Suppressor macrophage treated with lipopolysaccharide for 1 hour (primary cell): ENCODE measurements at places on chromosomes 13 and 19.
A peak's percentile ranks its signal among the peaks of the same experiment; 100 is the strongest.

- DNase-seq = no peak
Observed at GRCh38 chr13:101552286-101552685, 99.8 kb downstream of the ITGBL1 start.

DNA sequence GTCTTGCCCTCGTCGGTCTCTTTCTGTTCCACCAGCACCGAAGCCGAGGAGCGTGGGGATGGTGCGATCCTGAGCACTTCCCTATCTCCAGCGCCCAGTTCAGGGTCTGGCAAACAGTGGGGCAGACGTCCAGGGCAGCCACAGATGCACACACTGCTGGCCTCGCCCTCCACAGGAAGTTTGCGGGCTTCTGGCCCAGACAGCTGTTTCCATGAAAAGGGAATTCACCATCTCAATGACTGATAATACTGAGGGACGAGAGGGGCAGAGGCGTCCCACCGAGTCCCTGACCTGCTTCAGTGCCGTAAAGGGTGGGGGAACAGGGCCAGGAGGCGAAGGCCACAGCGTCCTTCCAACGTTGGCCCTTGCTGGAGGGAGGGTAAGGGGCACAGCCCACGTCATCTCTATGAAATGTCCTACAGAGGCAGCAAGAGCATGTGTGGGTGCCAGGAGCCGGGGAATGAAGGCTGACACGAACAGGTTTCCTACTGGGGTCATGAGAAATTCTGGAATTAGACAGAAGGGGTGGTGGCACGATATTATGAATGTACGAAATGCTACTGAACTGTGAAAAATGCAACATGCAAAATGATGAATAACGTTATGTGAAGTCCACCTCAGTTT is 19.5 kb downstream of the SHC2 start:
- no peak for DNase-seq

DNA sequence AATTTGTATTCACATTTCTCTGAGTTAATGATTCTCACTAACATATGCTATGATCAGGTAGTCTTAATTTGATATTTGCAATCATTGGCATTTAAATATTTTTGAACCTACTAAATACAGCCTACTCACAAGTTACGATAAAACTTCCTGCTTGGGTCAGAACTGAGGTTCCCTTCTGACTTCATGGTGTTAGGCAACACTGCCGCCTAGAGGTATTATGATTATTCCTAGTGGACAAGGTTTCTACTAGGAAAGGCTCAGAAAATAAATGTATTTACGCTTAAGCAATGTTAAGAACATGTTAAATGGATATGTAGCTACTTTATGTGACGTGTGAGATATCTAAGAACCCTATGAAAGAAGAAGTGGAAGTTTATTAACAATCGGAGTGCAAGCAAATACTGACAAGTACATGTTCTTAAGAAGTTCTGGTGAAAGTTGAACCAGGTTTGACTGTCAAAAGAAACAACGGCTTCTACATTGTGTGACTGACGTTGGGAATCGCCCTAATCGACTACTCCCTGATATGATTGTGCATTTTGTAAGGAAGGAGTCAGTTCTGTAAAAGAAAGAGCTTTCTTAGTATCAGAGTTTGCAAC is 1395.8 kb downstream of the SLITRK5 start:
- peak; percentile 65 for DNase-seq

- DNase-seq = no peak
Observed at GRCh38 chr19:10364644-10365043, 15.7 kb downstream of the TYK2 start.

- DNase-seq = no peak
Observed at GRCh38 chr13:44692173-44692713, 116.1 kb upstream of the TSC22D1 start.

DNA sequence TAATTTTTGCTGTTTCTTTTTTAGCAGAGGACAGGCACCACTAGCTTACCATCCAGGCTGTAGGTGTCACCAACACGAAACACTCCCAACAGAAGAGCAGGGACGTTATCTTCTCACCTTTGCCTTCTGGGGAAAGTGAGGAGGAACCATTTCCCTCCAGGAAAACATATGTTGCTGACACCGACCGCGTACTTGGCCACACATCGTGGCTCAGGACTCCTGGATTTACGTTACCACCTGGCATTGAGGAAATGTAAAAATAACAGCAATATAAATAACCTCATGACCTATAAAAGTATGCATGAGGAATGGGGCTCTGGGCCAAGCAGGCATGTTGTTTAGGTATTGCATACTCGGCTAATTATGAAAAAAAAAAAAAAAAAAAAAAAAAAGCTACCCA is 525.1 kb downstream of the MYO16 start:
- no peak for DNase-seq

GRCh38 chr13:50377726-50378270 is 362.6 kb downstream of the KCNRG start:
- no peak for DNase-seq

DNA sequence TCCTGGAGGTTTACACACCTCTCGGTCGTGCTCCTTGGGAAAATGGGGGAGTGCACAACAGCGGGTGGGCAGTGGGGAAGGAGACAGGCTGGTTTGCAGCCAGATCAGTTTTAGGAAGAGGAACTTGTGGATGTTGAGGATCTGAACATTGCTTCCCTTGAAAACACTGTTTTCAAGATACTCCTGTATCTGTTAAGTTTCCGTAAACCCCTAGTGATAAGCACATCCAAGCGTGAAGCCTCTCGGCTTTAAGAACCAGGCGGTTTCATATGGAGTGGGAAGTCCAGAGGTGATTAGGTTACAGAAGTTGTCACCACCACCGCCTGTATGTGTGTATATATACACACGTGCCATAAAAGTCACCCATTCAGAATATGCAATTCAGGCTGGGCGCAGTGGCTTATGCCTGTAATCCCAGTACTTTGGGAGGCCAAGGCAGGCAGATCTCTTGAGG is 47.4 kb downstream of the SIPA1L3 start:
- DNase-seq = no peak

- DNase-seq = no peak
Observed at GRCh38 chr13:45301263-45301662, 39.7 kb downstream of the TPT1 start.

DNA sequence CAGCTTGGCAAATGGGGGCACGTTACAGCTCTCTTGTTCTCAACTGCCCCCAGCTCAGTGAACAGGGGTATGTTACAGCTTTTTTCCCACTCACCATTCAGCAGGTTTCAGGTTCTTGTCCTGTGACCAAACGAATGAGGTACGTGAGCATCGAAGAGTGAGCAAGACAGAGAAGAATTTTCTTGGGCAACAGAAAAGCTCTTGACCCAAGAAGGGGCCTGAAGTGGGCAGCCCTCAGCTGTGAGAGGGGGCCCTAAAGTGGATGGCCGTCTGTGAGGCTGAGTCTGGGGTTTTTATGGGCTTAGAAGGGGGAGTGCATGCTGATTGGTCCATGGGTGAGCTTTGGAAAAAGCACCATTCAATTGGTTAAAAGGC is 21.4 kb downstream of the CCDC70 start:
- DNase-seq = no peak

GRCh38 chr19:16585808-16586476 is 13.7 kb upstream of the SLC35E1 start:
- DNase-seq = peak; percentile 93

DNA sequence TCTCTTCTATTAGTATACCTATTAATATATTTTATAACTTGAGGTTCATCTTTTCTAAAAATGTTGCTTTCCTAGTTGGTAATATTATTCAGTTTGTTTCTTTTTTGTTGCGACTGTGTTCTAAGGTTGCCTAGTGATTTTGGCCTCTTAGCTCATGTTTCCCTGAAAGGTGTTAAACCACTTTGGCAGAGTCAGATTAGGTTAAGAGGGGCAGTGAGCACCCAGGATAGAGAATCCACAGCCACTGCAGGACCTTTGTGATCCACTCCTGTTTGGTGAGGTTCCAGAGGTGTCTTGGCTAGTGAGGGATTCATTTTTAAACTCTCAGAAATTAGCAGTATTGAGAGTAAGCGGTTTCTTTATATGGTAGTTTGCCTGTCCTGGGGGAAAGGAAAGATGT is 14.9 kb upstream of the GPR18 start:
- DNase-seq = no peak

GRCh38 chr19:5795382-5795919 is 4.5 kb upstream of the DUS3L start:
- no peak for DNase-seq

- DNase-seq = no peak
Observed at GRCh38 chr13:67932991-67933390, 702.9 kb upstream of the PCDH9 start.

DNA sequence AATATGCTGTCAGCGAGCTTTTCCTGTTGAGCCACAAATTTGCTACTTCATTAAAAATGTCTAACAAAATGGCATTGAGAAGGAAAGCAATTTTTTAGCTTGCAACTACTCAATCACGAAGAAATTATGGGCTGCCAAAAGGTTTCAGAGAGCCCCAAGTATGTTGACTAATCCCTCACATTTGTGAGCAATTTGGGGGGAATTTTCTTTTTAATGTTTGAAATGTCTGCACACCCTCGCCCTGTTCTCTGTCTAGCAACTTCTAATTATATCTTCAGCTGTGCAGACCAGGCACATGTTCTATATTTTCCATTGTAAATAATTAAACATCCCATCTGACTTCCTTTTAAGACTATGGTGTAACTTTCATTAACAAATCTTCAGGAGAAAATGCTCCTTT is 192.9 kb downstream of the DCT start:
- no peak for DNase-seq
